ENCODE measurements at places on chromosomes 13 and 19.

DNA sequence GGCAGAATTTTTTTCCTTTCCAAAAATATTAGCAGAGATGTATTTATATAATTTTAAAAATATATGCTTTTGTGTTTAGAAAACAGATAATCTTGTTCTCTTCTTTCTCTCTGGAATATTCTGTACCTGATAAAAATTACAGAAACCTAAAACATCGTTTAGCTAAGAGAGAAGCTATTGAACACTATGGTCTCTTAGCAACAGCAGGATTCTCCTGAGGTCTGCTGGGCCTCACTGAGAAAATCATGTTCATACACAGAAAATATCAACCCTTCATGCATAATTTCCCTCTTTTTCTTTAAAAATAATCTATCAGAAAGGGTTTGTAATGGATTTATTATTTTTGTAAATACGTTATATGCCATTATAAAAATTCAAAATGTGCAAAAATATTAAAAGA is 242.2 kb downstream of the DCLK1 start:
- no peak for DNase-seq

DNA sequence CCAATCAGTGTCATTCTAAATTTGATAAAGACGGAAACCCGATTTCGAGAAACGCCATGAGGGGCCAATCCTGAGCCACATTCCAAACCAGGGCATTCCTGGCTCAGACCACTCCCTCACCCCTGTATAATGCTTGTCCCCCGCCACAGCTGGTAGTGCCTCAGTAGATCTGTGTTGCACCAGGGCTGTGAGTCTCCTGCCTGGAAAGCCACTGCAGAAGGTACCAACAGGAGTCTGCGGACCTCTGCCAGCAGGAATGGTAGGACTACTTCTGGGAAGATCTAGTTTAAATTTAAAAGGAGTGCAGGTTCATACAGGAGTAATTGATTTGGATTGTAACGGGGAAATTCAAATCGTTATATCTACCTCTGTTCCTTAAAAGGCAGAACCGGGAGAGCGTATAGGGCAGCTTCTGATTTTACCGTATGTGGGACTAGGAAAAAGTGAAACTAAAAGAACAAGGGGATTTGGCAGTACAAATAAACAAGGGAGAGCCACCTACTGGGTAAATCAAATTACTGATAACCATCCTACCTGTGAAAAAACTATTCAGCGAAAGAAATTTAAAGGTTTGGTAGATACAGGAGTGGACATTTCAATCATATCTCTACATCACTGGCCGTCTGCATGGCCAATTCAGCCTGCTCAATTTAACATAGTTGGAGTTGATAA is 20.8 kb upstream of the ZNF266 start:
- no peak for DNase-seq

DNA sequence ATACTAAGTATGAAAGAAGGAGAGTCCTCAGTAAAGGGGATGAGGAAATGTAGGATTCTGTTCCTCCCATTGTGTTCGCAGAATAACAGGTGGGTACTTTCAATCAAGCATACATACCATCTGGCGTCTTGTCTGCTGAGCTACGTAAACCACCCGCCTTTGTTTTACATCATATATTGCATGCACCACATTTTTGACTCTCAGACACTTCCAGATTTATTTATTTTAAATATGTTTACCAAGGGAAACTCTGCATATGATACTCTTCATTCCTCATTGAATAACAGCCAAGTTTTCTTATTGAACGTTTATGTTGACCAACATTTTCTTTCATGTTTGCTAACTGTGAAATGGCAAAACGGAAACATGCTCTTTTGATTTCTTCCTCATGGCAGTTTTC is 174.1 kb downstream of the FGF14 start:
- DNase-seq, result no peak

- no peak for DNase-seq
Measured at GRCh38 chr13:77480066-77480465, 55.4 kb upstream of the SCEL start.

DNA sequence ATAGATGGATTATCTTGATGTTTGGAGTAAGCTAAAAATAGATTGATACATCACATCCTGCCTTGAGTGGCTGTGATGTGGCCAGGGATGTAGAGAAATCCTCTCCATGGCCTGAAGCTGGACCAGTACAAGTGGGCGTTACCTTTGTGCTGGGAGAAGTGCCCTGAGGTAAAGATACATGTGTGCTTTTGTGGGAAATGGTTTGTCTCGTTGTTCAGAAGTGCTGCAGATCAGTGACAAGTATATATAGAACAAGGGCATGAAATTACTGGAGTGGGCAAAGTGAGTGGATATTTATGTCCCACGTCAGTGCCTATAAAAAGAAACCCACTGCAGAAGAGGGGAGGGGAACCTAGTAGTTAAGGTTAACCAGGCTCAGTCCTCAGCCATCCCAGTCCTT is 12.2 kb upstream of the ZNF304 start:
- no peak for DNase-seq

- peak; percentile 44 for DNase-seq
Measured at GRCh38 chr13:106083620-106084350, 451.7 kb downstream of the EFNB2 start.

GRCh38 chr19:33660410-33661124 is 38.8 kb downstream of the CHST8 start:
- no peak for DNase-seq

DNA sequence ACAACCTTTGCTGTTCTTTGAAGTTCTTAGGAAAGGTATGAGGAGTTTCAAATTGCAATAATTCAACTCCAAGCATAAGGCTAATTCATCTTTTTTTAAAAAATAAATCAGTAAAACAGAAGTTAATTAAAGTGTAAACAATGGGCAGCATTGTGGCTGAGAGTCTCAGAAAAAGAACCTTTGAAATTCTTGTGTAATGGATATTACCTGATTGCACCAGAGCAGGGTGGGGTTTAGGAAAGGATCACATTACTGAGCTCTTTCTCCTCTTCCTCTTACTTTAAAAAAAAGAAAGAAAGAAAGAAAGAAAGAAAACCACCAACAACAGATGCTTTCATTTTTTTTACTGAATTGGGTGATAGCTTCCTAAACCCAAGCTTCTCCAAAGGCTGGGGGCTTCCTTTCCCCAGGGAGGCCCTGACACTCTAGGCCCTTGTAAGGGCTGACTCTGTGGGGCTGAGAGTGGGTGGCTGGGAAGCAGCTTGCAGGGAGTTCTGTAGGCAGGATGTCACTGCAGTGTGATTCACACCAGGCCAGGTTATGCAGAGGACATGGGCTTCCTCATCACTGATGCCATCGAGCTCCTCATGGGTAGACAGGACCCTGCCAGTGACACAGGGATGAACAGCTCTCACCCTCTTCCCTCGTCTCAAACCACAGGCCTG is 564.5 kb downstream of the FGF9 start:
- no peak for DNase-seq

- no peak for DNase-seq
Measured at GRCh38 chr19:435056-435706, 25.7 kb downstream of the SHC2 start.

DNA sequence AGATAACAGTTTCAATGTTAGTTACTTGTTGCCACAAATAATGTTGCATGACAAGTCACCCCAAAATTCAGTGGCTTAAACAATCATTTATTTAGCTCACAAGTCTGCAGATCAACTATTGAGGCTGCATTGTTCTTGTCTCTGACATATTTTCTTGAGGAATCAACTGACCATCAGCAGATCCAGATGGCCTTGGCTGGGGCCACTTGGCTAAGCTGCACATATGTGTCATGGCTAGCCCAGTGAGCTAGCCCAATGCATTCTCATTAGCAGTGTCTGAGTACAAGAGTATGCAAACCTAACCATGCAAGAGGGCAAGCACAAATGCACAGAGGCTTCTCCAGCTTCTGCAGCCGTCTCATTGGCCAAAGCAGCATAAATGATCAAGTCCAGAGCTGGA is 180.4 kb downstream of the DNAJC15 start:
- DNase-seq, result no peak

DNA sequence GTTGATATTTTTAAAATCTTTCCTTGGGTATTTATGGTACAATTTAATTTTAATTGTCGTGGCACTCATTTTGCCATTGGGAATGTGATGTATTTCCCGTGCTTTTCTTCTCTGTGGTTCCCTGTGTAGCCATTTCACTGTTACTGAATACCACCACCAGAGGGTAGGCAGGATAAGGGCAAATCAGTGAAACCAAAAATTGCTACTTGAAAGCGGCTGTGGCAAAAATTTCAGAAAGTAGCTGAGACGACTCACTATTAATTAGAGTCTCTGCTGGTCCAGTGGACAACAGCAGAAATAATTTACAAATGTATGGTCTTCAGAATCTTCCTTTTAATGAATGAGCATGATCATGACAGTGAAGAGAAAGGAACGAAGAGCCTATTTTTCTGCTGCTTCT is 34.4 kb upstream of the MIR17HG start:
- no peak for DNase-seq
